D341Med (cell line): ENCODE measurements at places on chromosomes 5 and 9.

DNA sequence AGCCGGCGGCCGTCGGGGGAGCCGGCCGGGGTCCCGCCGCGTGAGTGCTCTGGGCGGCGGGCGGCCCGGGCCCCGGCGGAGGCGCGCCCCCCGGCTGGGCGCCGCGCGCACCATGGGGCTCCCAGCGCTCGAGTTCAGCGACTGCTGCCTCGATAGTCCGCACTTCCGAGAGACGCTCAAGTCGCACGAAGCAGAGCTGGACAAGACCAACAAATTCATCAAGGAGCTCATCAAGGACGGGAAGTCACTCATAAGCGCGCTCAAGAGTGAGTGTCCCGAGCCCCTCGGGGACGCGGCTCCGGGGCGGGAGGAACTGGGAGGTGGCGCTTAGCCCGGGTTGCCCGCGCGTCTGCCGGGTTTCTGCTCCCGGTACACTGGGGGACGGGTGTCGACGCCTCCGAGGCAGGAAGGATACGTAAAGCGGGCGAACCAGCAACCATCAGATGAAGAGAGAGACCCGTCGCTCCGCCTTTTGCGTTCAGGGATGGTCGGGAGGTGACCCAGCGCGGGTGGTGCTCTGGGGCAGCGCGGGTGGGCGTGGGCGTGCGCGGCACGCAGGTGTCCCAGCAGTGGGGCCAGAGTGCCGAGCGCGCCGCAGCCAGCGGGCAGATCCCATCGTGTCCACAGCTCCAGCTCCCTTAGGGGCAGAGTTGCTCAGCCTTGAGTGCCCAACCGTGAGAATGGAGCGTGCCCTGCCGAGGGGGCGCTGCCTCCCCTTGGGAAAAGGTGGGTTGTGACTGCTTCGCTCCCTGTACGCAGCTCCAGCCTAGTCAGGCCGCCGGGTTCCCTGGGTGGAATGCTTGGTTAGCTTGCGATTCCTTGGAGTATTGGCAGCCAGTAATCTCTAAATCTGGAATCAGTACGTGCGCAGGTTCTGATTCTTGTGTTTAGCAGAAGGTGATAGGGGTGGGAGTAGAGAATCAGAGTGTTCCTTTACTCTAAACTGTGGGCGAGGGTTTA lies 753 bp downstream of the ARHGAP26 start:
- DNase-seq = peak; percentile 59

- DNase-seq = no peak
Measured at GRCh38 chr5:132269635-132270334, 12.3 kb downstream of the PDLIM4 start.

- peak; percentile 62 for DNase-seq
Measured at GRCh38 chr5:36777105-36777757, 99.3 kb upstream of the NIPBL start.

GRCh38 chr5:178780581-178781498 lies 50.4 kb upstream of the ZNF354A start:
- no peak for DNase-seq

DNA sequence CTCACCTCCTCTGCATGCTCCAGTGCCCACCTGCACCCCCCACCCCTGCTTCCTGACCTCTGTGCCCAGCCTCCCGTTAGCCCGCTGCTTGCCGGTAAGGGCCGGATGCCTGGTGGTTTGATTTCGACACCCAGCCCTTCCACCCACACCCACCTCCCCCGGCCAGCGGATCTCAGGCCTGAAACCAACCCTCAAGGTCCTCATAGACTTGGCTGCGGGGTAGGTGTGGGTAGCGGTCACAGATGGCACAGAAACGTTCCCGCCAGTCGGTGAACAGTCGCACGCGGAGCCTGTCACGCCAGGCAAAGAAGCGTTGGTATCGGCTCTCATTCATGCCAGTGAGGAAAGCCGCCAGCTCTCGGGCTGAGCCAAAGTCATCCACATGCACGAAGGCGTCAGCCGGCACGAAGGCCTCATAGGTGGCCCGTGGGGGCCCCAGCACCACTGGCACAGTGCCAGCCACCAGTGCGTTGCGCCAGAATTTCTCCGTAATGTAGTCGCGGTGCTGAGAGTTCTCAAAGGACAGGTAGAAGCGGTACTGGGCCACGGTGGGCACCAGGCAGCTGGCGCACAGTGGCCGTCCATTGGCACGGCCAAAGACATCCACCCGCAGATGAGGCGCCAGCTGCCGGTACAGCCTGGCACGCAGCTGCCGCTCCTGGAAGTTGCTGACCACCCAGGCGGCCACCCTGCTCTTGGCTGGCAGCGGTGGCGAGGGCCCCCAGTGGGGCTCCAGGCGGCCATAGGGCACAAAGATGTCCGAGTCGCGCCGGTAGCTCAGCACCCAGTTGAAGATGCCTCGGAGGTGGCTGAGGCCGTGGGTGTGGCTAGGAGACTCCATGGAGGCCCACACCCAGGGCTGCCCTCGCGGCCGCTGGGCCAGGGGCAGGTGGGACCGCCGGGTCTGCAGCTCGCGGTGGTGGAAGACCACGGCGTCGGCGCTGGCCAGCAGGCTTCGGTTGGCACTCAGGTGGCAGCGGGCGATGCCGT lies 1.1 kb downstream of the FUT7 start:
- no peak for DNase-seq

GRCh38 chr5:9545136-9545991 lies 511 bp downstream of the SEMA5A start:
- DNase-seq = peak; percentile 25

DNA sequence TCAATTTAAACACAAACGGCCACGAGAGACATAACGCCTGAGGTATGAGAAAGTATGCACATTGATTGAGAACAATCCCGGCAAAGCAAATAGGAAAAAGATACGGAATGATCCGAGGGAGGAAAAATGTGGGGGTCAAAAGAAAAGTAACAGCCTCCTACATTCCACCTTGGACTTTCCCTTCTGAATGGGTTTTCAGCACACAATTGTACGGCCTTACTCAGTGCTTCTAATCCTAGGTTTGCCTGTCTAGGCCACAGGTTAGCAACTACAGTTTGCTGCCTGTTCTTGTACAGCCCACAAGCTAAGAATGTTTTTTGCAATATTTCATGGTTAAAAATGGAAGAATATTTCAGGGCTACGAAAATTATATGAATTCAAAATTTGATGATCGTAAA lies 46.2 kb upstream of the RNF20 start:
- no peak for DNase-seq
